ENCODE measurements at places on chromosomes 4 and X.
A peak's percentile ranks its signal among the peaks of the same experiment; 100 is the strongest.

- DNase-seq = no peak
Observed at GRCh38 chr4:104093247-104093646, 373.5 kb upstream of the TACR3 start.

GRCh38 chrX:48942895-48943294 lies 14.5 kb downstream of the OTUD5 start:
- DNase-seq = no peak

DNA sequence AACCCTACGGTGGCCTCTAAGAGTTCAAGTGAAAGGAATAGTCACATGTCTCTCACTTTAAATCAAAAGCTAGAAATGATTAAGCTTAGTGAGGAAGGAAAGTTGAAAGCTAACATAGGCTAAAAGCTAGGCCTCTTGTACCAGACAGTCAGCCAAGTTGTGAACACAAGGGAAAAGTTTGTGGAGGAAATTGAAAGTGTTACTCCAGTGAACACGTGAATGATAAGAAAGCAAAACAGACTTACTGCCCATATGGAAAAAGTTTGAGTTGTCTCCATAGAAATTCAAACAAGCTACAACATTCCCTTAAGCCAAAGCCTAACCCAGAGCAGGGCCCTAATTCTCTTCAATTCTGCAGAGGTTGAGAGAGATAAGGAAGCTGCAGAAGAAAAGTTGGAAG lies 51.5 kb upstream of the RAB9B start:
- DNase-seq = no peak

GRCh38 chr4:124530464-124531077 lies 182.0 kb downstream of the ANKRD50 start:
- no peak for DNase-seq

GRCh38 chr4:37609626-37610025 lies 76.5 kb downstream of the RELL1 start:
- no peak for DNase-seq

- DNase-seq = no peak
Observed at GRCh38 chr4:81465406-81466340, 6.0 kb downstream of the RASGEF1B start.

GRCh38 chr4:22485737-22486136 lies 30.1 kb downstream of the ADGRA3 start:
- no peak for DNase-seq

DNA sequence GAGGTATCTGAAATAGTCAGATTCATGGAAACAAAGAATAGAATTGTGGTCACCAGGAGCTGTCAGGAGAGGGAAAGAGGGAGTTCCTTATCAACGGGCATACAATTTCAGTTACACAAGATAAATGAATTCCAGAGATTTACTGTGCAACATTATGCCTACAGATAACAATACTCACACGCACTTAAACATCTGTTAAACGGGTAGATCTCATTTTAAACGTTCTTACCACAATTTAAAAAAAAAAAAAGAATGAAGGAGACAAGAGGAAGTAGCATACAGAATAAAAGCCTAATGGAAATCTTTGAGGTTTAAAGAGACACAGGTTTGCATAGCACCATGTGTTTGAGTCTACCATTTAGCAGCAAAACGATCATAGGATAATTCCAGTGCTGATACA lies 298.0 kb downstream of the DKK2 start:
- peak; percentile 23 for DNase-seq

DNA sequence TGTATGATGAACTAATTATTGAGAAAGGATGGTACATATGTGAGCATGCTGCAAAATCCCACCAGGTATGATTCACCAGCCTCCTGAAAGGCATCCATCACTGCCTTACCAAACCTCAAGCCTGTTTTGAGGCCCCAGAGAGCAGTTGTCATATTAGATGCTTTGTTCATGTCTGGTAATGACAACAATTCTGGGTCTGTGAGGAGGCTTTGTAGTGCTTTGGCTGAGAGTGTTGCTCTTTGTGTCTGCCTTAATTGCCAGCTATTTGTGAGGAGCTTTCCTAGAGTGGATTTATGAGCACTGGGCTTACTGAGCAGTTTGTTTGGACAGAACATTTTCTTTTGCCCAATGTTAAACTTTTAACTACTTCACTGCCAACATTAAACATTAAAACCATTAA lies 69.2 kb downstream of the HEPH start:
- no peak for DNase-seq

GRCh38 chrX:150768580-150769190 lies 75.5 kb downstream of the MTMR1 start:
- no peak for DNase-seq

- DNase-seq = no peak
Observed at GRCh38 chrX:103441878-103442535, 65.7 kb downstream of the BEX3 start.

DNA sequence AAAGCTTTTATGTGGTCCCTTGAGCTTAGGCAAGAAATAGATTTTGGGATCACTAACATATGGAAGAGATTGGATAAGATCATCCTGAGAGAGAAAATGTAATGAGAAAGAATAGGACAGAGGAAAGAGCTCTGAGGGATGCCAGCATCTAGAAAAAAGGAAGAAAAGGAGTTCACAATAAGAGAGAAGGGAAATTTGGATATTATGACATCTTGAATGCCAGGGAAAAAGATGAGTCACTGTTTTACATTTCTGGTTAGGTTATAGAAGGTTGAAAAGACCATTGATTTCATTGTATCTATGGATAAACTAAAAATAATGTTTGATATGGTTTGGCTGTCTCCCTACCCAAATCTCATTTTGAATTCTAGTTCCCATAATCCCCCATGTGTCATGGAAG lies 208.5 kb downstream of the MAD2L1 start:
- no peak for DNase-seq

GRCh38 chrX:118129681-118130080 lies 13.1 kb upstream of the KLHL13 start:
- DNase-seq = no peak

GRCh38 chrX:54715621-54716020 lies 82.4 kb downstream of the ITIH6 start:
- no peak for DNase-seq

- DNase-seq = no peak
Observed at GRCh38 chr4:17867276-17867675, 56.5 kb downstream of the NCAPG start.

DNA sequence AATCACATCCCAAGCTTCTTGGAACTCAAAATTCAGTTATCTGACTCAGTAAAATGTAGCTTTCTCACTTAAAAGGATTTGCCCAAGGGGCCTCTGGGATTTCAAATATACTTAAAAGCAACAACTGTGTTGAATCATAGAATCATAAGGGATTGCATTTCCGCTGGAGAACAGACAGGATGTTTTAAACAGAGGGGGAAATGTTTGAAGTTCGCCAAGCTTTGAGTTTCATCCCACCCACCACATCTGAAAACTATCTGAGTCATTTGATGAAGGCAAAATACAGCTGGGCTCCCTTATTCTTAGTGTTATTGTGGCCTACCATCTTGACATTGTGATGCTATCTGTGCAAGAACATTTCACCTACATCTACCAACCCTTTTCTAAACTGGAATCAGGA lies 73.5 kb downstream of the PPP1R2C start:
- DNase-seq = no peak

GRCh38 chr4:13476915-13477314 lies 7.2 kb downstream of the RAB28 start:
- peak; percentile 15 for DNase-seq

- no peak for DNase-seq
Observed at GRCh38 chr4:151822331-151822730, 61.5 kb upstream of the GATB start.

DNA sequence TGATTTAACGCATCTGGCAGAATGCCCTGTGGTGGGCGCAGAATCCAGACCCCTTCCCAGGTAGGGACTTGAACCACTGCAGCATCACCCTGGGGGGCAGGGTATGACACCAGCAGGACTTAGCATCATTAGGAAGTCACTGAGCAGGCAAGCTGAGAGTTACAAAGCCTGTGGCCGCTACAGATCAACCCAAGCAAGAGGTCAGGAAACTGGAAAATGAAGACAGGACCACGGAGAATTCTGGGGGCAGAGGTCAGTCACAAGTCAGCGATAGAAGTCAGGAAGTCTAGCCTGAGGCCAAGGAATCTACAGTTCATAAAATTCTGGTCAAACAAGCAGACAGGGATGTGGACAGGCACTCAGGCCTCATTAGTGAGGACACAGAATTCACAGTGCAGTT lies 108.4 kb downstream of the CHIC2 start:
- no peak for DNase-seq

- DNase-seq = no peak
Observed at GRCh38 chr4:128782875-128783614, 26.5 kb upstream of the JADE1 start.

- DNase-seq = no peak
Observed at GRCh38 chrX:84168095-84168494, 19.9 kb downstream of the RPS6KA6 start.

- DNase-seq = no peak
Observed at GRCh38 chr4:127103681-127104115, 529.1 kb upstream of the INTU start.

- no peak for DNase-seq
Observed at GRCh38 chrX:129654652-129655546, at the start of gene APLN. APLN (minus strand) TSS chrX:129654956; CDS start chrX:129654630, 326 bp downstream.

DNA sequence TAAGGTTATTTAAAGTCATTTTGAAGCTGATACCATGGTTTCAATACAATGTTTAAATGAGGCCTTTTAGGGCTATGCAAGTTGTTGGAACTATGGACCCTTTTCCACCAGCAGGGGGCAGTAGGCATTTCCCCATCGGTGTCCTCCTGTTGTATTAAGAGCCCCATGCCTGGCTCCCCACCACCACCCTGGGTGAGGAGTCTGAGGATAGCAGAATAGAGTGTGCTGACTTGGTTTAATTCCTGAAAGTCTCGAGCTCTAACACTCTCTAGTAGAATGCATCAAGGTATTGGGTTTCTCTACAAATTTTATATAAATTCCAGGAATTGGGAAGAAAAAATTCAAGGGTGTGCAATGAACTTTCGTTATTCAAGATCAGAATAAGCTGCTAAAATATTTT lies 234.8 kb upstream of the JADE1 start:
- peak; percentile 43 for DNase-seq

DNA sequence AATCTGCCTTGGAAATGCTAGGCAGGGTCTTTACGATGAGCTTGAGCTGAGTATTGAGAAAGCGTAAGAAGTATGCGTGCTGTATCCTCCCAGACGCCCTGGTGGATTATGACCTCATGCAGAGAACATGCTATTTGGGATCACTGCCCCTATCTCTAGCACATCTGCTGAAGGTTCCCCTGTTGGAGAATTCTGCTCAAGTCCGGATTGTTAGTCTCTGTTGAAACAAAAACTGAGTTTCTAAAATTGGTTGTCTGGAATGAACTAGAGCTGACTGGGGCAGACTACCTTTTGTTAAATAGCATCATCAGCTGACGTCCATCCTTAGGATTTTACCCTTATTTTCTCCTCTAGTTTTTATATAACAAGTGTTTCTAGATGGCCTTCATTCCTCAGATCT lies 7.5 kb downstream of the FHDC1 start:
- DNase-seq = no peak

- no peak for DNase-seq
Observed at GRCh38 chr4:74948236-74948635, 15.3 kb downstream of the PARM1 start.

DNA sequence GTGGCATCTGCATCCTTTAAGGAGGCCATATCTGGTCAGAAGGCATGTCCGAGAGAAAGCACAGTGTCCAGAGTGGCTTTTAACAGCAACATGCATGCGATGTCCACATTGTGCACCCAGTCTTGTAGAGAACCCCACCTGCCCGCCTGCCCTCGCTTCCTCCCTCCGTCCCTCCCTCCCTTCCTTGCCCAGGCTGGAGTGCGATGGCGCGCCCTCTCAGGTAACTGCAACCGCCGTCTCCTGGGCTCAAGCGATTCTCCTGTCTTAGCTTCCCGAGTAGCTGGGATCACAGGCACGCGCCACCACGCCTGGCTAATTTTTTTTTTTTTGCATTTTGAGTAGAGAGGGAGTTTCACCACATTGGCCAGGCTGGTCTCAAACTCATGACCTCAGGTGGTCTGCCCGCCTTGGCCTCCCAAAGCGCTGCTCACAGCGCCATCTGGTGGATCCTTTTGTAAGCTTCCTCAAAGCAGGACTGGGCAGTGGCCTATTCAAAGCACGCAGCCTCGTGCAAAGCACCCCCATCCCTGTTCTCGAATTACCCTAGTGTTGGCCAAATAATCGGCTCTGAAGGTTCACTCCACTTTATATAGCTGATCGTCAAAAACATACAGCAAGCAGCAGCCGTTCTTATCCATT lies 15.0 kb downstream of the BRCC3 start:
- peak; percentile 1 for DNase-seq

GRCh38 chr4:56099378-56099786 lies 150.6 kb downstream of the CEP135 start:
- no peak for DNase-seq

- DNase-seq = no peak
Observed at GRCh38 chr4:101807351-101807750, 16.8 kb downstream of the BANK1 start.

DNA sequence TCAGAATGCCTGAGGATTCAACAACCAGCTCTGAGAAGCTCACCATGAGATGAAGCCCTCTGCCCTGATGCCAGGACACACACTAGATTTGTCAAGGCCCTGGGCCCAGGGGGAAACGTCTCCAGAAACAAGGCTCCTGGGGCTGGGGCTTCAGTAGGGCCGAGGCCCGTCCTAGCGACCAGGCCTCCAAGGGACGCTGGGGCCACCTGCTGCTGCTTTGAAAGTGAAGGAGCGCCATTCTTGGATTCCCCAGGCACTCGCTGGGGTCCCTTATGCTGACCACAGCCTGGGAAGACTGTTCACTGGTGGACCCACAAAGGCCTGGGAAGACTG lies 23.9 kb downstream of the PDE6B start:
- no peak for DNase-seq

GRCh38 chrX:7390441-7390840 lies 242.5 kb upstream of the PUDP start:
- no peak for DNase-seq

GRCh38 chrX:23822397-23822796 lies 39.4 kb downstream of the SAT1 start:
- DNase-seq = no peak

- DNase-seq = no peak
Observed at GRCh38 chrX:123905332-123905731, 45.5 kb downstream of the XIAP start.

DNA sequence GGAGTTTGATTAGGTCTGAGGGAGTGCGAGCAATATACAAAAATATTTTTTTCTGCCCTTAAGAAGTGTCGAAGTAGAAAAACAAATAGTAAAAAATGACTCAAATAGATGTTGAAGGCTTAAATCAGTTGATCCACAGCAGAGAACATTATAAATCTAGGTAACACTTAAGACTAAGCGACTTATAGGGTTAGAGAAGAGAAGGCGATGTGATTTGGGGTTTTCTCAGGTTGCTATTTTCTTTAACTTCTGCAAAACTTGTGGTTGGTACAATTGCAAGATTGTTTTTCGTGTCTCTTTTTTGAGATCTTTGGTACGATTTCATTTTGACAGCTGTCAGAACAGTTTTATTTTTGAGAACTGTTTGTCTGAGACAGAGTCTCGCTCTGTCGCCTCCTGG lies 1479.5 kb downstream of the PCDH7 start:
- DNase-seq = no peak

- DNase-seq = no peak
Observed at GRCh38 chr4:5760246-5760645, 49.2 kb downstream of the EVC start.

Data from Kasumi-1 (cell line).